ENCODE measurements at places on chromosomes 7 and 10.
A peak's percentile ranks its signal among the peaks of the same experiment; 100 is the strongest.

GRCh38 chr7:13904689-13905088, 84.8 kb downstream of the ETV1 start:
- no peak for DNase-seq

DNA sequence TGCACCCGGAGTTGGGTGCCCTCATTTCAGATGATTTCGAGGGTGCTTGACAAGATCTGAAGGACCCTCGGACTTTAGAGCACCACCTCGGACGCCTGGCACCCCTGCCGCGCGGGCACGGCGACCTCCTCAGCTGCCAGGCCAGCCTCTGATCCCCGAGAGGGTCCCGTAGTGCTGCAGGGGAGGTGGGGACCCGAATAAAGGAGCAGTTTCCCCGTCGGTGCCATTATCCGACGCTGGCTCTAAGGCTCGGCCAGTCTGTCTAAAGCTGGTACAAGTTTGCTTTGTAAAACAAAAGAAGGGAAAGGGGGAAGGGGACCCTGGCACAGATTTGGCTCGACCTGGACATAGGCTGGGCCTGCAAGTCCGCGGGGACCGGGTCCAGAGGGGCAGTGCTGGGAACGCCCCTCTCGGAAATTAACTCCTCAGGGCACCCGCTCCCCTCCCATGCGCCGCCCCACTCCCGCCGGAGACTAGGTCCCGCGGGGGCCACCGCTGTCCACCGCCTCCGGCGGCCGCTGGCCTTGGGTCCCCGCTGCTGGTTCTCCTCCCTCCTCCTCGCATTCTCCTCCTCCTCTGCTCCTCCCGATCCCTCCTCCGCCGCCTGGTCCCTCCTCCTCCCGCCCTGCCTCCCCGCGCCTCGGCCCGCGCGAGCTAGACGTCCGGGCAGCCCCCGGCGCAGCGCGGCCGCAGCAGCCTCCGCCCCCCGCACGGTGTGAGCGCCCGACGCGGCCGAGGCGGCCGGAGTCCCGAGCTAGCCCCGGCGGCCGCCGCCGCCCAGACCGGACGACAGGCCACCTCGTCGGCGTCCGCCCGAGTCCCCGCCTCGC, at the start of gene EGFR:
Gene EGFR (plus strand): TSS at position 657 of the 830 bp plus-strand sequence. CDS start 261 bp downstream, outside the sequence.
- peak; percentile 16 for DNase-seq

DNA sequence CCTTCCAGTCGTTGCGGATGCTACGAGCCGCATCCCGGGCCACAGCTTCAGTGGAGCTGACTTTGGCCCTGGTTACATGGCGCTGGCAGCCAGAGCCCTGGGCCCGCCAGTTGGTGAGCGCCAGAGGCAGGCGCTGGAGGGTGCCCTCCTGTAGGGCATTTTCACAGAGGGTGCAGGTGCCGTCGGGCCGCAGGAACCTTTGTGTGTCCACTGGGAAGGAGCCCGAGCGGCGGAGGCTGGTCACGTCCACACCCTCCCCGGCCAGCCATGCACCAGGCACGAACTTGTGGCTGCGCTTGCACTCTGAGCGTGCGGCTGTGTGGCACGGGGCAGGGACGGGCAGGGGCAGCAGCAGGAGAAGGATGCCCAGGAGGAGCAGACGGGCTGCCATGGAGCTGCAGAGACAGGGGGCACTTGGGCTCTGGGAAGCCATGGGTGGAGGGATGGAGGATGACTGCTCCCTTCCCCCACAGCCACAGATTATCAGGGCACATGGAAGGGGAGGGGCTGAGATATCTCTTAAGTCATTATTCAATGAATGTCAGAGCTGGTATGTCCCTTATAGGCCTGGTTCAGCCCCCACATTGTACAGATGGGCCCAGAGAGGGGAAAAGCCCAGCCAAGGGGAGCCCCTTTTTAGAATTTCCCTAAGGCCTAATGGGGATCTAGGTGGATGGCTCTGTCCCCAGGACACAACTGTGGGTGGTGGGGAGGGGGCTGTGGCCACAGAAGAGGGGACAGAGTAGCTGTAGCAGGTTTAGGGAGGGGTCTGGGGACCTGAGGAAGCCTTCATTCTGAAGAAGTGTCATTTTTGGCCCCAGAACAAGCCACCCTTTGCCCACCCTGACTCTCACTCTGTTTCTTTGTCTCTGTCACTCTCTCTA, 1.8 kb downstream of the PRF1 start:
- no peak for DNase-seq

DNA sequence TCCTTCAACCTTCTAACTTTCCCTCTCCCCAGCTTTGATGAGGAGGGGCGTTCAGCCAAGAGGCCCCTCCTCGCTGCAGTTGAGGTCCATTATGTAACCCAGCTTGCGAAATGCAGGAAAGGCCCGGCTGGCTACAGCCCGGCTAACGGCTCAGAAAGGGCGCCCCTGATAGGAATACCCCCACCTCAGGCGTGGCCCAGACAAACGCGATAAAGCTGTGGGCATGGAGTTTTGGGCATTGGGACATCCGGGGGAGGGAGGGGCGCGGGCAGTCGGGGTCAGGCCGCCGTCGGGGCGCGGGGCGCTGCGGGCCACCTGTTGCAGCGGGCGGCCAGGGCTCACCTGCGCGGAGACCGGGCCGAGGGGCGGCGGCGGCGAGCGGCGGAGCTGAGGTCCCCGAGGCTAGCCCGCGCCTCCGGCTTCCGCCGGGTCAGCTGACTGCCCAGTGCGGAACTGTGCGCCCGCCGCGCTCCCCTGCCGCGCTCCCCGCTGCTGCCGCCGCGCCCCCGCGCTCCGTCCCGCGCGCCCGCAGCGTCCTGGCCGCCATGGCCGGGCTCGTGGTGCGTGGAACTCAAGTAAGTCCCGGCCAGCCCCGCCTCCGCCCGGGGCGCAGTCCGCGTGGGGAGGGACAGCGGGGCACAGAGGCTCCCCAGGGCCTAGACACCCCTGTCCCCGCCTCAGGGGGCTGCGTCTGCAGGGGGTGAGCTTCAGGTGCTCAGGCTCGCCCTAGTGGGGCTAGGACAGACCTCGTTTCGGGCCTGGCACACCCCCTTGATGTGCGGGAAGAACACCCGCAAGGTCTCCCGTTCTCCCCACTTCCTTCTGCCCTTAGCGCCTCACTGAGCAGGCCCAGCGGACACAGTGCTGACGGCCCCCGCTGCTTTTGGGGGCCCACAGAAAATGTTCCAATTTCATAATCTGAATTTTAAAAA, at the start of gene LRMDA:
Gene LRMDA (plus strand): TSS at position 445 of the 932 bp plus-strand sequence.
- DNase-seq = no peak

DNA sequence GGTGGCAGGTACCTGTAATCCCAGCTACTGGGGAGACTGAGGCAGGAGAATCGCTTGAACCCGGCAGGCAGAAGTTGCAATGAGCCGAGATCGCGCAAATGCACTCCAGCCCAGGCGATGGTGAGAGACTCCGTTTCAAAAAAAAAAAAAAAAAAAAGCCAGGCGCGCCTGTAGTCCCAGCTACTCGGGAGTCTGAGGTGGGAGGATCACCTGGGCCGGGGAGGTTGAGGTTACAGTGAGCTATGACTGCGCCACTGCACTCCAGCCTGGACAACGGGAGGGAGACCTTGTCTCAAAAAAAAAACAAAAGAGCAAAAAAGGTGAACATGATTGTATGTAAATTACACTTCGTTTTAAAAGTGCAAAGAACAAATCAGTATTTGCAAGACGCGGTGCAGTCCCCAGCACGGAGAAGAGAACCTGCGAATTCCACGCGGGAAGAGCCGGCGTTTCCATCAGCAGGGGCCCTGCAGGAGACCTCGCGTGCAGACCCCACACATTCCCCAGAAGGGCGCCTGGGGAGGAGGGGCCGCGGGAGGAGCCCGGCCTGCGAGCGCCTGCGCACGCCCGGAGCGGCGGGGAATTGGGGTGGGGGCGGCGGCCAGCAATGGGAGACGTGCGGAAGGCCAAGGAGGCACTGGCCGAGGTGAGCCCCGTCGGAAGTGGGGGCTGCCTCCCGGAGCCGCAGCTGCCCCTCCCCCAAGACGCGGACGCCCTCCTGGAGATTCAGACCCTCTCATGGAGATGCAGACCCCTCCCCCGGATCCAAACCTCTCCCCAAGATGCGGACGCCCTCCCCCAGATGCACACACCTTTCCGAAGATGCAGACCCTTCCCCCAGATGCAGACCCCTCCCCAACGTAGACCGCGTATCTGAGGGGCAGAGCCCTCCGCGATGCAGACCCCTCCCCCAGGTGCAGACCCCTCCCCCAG, 16.7 kb upstream of the SUN1 start:
- DNase-seq = no peak

GRCh38 chr7:77580762-77581350, 43.8 kb downstream of the PTPN12 start:
- DNase-seq = no peak

GRCh38 chr10:90939648-90940047, 18.8 kb upstream of the ANKRD1 start:
- DNase-seq = no peak

GRCh38 chr7:131010717-131011431, 276.9 kb upstream of the KLF14 start:
- DNase-seq = no peak

GRCh38 chr10:107898392-107898791, 733.9 kb upstream of the SORCS1 start:
- DNase-seq = no peak

DNA sequence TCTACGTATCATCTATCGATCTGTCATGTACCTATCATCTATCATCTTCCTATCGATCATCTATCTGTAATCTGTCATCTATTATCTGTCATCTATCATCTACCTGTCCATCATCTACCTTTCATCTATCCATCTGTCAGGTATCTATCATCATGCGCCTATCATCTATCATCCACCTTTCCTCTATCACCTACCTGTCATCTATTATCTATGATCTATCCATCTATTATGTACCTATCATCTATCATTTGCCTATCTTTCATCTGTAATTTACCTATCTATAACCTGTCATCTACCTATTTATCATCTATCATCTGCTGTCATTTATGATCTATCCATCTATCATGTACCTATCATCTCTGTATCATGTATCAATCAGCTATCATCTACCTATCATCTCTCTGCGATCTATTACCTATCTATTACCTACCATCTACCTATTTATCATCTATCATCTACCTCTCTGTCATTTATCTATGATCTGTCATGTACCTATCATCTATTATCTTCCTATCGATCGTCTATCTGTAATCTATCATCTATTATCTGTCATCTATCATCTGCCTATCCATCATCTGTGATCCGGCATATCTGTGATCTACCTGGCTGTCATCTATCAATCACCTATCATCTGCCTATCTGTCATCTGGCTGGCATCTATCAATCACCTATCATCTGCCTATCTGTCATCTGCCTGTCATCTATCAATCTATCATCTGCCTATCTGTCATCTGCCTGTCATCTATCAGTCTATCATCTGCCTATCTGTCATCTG, 1.6 kb upstream of the VIPR2 start:
- DNase-seq = no peak

DNA sequence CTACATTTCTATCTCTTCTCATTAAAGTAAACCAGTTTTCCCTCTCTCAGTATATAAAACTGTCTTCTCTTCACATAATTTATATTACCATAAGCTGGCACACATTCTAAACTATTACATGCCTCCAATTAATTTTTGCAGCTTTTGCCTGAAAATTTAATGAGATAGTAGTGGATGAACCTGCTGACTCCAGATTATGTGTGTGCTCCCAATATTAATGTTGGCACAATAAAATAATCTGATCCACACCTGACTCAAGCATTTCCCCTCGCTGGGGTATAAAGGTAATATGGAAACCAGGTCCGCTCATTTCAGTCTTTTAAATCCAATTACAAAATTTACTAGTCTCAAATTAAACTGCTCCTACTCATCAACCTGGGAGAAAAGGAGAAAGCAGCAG, 63.4 kb downstream of the CTBP2 start:
- DNase-seq = no peak

GRCh38 chr7:67625257-67625737, 628.7 kb downstream of the TYW1 start:
- DNase-seq = peak; percentile 52

DNA sequence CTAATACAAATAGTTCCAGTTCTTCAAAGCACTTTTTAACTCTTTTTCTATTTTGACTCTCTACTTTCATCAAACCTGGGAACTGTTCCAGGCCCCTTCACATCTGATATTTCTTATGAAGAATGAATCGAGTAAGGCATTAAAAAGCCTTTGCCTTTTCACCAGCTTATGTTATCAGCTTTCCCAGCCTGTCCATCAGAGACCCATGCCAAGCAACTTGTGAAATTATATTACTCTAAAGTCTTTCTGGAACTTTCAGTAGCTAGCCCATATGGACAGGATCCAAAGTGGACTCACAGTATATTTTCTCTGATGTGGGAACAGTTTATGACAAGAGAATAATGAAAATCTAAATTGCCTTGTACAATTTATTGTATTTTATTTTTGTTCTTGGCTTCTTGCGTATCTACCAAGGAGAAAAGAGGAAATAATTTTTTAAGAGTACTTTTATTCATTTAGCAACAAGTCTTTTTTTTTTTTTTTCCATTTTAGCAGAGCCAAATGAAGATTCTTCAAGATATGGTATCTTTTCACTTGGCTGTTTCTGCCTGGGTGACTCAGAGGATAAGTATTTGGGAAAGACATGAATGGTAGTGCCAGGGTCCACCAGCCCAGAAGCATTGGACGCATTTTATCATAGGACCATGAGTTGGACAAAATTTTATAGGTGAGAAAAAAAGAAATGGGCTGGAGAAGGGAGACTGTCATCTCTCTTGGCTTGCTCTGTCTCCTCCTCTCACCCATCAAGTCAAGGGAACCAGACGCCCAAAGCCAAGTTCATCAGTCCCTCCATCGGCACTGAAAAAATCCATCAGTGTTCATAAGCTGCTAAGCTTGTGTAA, 195.8 kb upstream of the NEBL start:
- no peak for DNase-seq

GRCh38 chr10:71863203-71863602, 12.2 kb upstream of the PSAP start:
- no peak for DNase-seq

DNA sequence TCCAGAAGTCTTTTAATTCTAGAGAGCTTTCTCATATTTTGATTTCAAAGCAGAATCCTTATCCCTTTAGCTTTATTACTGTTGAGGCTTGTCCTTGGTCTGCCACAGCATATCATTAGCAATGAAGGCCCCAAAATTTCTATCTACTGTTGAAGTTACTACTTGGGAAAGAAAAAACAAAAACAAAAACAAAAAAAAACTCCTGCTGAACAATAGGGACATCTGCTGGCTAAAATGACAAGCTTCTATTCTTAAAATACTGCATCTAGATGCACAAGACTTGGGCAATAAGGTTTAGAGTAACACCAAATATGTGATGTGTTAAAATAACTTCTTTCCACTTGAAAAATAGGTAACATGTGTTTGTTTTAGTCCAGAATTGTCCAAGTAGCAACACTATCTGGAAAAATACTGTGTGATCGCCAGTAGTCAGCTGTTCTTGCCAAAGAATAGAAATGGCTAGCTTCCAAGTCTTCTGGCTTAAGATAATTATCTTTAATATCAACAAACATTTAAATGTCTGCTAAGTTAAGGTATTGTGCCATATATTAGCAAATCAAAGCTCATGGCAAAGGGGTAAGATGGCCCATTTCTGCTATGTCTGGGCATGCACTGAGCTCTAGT, 3.8 kb upstream of the DMTF1 start:
- peak; percentile 76 for DNase-seq

- no peak for DNase-seq
These were observed 1.8 kb downstream of the PPP1R35 start for GRCh38 chr7:100434297-100435144.

DNA sequence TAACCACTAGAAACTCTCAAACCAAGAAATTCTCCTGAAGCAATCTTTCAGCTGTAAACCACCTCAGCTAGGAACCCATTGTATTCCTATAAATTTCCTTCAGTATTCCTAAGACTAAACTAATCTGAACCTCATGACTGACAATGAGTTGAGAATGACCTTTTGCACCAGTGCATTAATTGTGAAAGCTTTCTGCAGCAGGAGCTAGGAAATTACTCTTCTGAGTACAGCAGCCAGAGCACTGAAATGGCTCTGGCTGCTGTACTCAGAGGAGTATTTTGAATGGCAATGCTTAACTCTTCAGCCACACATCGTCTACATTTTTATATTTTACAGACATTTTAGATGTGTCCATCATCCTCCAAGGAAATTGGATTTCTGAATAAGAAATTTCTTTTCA, 109.7 kb downstream of the PCDH15 start:
- DNase-seq = no peak
